ENCODE measurements at places on chromosomes 6 and 20. TPM values are rescaled to one million over a fixed set of nuclear protein-coding genes. Genes with fewer than 3 reads are reported as not detected.

The DEFB132 gene
- not detected for total RNA-seq

The NR2E1 gene
- not detected for total RNA-seq

The SLC35F1 gene
- 0.06 TPM for total RNA-seq

The FGD2 gene
- not detected for total RNA-seq

The C6orf132 gene
- 3.5 TPM for total RNA-seq

The NUP153 gene
- 24.7 TPM for total RNA-seq

The C20orf204 gene
- total RNA-seq, result 0.33 TPM

The TASP1 gene
- 8.3 TPM for total RNA-seq

The HFE gene
- total RNA-seq, result 10.1 TPM

The PAX1 gene
- not detected for total RNA-seq

The GRM1 gene
- 0.02 TPM for total RNA-seq

The MACROD2 gene
- total RNA-seq, result 0.74 TPM

The MBOAT1 gene
- total RNA-seq, result 2.7 TPM

The HCK gene
- 0.06 TPM for total RNA-seq

The OR2J3 gene
- total RNA-seq, result not detected

The MRAP2 gene
- total RNA-seq, result 2.0 TPM

The SLC22A7 gene
- total RNA-seq, result not detected

The BPIFB4 gene
- total RNA-seq, result not detected

The SOX18 gene
- total RNA-seq, result 1.8 TPM

The NNAT gene
- not detected for total RNA-seq

The DYNLT2 gene
- 0.44 TPM for total RNA-seq

The IL17F gene
- not detected for total RNA-seq

The YTHDF1 gene
- 50.3 TPM for total RNA-seq

The MATN4 gene
- 0.15 TPM for total RNA-seq

The FARS2 gene
- total RNA-seq, result 10.0 TPM

The SLC52A3 gene
- 0.38 TPM for total RNA-seq

The DSTN gene
- total RNA-seq, result 806 TPM

The SLC22A3 gene
- total RNA-seq, result 49.6 TPM
